ENCODE measurements at places on chromosomes 1 and 21. TPM values are rescaled to one million over a fixed set of nuclear protein-coding genes. Genes with fewer than 3 reads are reported as not detected.

GRCh38 chr21:34185026-34185750 lies 111.8 kb downstream of the MRPS6 start:
- no peak for DNase-seq

DNA sequence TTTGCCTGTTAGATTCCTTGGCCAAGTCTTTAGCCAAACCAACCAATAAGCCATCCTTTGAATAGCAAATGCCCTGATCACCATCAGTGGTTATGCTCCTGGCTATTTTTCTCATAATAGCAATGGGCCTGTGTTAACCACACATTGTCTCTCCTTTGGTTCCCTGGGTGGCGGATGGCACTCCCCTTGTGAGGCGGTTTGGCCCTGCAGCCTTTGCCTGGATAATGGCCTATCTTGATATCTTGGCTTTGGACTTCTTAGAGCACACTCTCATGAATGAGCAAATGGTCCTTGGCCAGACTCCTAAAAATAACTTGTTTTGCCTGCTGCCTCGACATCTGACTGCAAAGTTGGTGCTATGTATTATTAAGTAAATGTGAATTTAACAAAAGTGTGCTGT lies 22.4 kb upstream of the ZBTB18 start:
- DNase-seq: no peak

DNA sequence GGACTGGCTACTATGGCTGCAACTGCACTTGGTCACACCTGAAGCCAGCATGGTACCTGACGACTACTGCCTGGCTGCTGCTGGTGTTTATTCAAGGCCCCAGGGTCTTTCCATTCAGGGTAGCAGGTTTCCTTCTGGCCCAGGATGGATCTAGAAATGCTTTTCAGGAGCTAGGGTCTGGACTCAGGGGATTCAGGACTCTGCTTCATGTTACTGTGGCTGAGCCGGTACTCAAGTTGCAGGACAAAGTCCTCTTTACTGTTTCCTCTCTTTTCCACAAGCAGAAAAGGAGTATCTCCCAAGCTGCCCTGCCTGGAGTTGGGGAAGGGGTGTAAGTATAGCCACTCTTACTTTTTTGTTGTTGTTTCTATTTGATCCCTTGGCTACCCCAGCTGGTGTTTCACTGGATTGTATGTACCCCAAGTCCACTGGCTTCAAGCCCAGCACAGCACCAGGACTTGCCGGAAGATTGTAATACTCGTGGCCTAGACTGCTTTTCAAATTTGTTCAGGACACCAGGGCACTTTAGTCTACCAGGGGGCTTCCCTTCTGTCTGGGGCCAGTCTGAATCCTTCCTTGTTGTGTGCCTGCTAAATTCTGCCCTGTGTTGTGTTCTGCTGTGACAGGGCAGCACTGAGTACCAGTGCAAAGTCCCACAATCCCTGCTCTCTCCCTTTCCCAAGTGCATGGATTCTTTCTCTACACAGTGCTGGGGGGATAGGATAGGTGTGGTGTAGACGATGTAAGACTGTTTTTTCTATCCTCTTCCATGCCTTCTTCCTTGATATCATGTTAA lies 248.5 kb downstream of the GPR52 start:
- no peak for DNase-seq

DNA sequence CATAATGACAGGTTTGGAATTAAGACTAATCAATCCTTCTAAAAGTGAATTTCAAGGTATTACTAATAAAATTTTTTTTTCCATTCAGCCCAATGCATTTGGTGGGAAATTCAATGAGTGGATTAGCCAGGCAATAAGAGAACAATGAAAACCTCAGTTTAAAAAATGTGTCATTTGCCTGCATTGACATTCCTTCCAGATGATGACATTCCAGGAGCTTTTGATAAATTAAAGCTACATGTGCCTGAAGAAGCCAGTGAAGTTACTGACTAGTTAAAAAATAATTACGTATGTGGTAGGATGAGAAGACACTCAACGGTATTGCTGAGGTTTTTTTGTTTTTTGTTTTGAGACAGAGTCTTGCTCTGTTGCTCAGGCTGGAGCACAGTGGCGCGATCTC lies 37.9 kb upstream of the RC3H1 start:
- DNase-seq: no peak

- DNase-seq: no peak
Measured at GRCh38 chr1:151773702-151774101, 10.4 kb upstream of the MRPL9 start.

GRCh38 chr1:172383536-172383935 lies 36.9 kb upstream of the C1orf105 start:
- no peak for DNase-seq

DNA sequence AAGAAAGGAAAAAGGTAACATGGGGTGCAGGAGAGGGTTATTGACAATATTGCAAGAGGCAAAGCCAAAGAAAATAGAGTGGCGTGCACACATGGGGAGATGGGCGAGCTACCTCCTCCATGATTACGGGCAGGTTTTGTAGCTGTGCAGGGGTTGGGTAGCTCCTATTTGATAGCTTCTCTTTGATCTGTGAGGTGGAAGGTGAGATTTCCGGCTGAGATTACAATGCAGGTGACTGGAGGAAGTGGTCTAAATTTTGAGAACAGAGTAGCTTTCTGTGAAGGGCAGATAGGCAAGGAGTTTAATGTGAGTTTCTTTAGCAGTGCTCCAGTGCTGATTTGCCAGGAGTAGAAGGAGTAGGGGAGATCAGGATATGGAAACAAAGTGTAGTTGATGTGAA lies 263.4 kb downstream of the PLA2G4A start:
- DNase-seq: no peak

GRCh38 chr1:51236531-51237350 lies 668 bp downstream of the RNF11 start:
- DNase-seq: no peak

- no peak for DNase-seq
Measured at GRCh38 chr21:19236209-19236608, 832.6 kb upstream of the TMPRSS15 start.

DNA sequence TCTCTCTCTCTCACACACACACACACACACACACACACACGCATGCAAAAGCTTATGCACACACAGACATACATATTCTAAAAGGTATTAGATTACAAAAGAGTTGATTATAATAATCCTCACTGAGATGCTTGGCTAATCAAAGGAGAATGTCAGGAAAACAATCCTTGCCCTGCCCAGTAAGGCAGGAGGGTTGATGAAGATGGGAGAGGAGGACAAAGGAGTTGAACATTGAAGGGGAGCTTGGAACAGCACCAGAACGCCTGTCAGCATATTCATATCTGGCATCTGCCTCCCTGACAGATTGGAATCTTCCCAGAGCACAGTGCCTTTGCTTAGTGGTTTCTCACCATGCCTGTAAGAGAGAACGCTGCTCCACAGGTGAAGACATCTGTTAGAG lies 68.6 kb upstream of the PALMD start:
- DNase-seq: no peak

GRCh38 chr1:82534996-82535395 lies 734.3 kb downstream of the ADGRL2 start:
- no peak for DNase-seq

DNA sequence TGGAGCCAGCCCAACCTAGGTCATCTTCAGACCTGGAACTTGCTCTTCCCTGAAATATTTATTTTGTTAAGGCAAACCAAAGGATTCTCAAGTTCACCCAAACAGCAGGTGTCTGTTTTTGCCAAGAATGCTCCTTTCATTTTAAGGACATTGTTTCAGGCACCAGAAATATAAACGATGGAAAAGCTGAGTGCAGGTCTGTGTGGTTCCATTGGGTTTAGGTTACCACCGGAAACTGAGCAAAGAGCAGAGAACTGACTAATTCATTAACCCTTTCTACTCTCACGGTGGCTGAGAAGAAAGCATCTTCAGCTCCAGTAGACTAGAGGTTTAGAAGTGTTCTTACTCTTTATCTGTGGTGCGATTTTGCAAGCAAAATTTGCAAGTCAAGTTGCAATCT lies 38.0 kb upstream of the ZC3H11B start:
- no peak for DNase-seq

DNA sequence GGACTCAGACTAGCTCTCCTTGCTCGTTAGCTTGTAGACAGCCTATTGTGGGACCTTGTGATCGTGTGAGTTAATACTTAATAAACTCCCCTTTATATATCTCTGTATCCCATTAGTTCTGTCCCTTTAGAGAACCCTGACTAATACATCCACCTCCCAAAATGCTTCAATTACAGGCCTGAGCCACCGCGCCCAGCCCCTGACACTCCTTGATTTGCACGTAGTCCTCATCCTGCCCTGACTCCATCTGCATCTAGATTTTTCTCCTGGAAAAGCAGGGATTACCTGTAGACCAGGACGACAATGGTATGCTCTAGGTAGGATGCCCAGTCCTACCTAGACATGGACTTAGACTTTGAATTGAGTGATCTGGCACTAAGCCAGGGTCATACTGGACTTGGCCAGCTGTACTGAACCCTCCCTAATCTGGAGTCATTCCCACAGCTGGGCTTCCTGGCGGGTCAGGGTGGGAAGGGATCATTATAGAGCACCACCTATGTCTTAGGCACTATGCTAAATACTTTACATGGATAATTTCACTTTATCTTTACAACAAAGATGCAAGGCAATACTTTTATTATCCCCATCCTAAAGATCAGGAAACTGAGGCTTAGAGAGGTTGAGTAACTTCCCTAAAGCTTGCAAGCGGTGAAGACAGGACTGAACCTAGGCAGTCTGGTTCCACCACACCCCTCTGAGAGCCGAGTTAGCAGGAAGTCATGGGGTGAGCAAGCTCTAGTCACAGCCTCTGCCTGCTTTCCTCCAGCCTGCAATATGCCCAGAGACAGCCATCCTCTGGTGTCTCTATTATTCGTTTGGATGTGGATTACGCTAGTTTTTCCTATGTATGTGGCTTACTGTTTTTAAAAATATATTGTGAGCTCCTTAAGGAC lies 89.4 kb downstream of the DTL start:
- DNase-seq: no peak

GRCh38 chr1:204292740-204293139 lies 67.0 kb downstream of the PLEKHA6 start:
- DNase-seq: no peak

DNA sequence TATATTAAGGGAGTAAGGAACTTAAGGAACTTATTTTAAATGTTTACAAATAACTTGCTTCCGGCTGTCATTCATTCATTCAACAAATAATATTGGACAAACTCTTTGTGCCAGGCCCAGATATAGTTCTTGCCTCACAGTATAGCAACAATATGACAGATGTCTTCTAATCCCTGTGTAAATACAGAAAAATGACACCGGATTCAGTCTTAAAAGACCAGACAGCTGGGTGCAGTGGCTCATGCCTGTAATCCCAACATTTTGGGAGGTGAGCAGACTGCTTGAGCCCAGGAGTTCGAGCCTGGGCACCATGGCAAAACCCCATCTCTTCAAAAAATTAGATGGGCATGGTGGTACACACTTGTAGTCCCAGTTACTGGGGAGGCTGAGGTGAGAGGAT lies 23.7 kb downstream of the EIF2B3 start:
- no peak for DNase-seq

DNA sequence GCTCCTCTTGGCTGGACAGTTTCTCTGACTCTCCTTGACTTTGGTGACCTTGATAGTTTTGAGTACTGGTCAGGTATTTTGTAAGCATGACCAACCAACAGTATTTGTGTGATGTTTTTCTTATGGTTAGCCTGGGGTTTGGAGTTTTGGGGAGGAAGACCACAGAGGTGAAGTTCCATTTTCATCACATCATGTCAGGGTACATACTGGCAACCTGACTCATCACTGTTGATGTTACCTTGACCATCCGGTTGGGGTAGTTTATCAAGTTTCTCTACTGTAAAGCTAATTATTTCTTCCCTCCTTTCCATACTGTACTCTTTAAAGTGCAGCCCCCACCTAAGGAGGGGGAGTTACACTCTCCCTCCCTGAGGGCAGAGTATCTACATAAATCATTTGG lies 13.4 kb downstream of the OSCP1 start:
- no peak for DNase-seq

DNA sequence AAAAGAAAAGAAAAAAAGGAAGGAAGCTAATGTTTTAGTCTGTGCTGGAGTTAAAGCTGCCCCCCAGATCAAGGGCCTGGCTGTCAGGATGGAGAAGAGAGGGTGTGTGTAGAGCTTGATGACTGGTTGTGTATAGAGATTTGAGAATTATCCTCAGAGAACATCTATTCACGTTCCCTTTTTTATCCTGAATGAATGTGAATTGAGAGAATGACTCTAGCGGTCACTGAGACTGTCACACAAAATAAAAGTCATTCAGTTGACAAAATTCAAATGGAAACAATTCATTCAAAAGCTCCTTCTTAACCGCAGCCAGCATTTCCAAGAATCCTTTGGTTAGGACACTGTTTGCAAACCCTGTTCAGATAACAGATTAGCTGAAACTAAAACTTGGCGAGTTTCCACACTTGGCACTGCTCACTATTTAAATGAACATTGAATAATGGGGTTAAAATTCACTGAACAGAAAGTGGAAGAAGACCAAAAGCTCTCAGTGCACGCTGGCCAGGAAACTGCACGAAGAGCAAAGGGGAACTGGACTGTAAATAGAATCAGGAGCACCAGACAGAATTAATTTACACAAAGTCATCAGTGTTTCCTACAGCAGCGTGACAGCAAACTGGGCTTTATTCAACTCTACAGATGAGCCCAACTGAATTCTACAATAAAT lies 13.6 kb upstream of the FAM89A start:
- DNase-seq: no peak

GRCh38 chr1:2274929-2275475 lies 46.9 kb downstream of the SKI start:
- DNase-seq: no peak

DNA sequence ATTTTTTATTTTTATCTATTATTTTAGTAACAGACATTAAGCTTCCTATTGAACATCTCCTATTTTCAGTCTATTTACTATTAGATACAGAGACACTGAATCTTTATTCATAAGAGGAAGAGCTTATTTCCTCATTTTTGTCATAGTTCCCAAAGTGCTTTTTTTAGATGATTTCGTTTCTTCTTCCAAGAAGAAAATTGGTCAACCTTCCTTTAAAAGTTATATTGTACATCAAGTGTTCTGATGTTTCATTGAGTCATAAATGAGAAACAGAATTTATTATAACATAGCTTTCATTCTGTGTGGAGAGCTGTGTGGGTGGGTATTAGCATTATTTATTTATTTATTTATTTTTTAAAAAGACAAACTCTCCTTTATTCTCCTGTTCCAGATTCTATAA lies 50.6 kb upstream of the BACH1 start:
- DNase-seq: no peak

PFDN2 gene
- total RNA-seq: 40.3 TPM

LRRC39 gene
- 0.83 TPM for total RNA-seq

F5 gene
- total RNA-seq: 0.34 TPM

TNFRSF4 gene
- 1.1 TPM for total RNA-seq

SPRR3 gene
- 5.0 TPM for total RNA-seq

C8A gene
- total RNA-seq: not detected

FCRL4 gene
- not detected for total RNA-seq

E2F2 gene
- total RNA-seq: 0.26 TPM
